ENCODE measurements at places on chromosomes 3 and 15. TPM values are rescaled to one million over a fixed set of nuclear protein-coding genes. Genes with fewer than 3 reads are reported as not detected.

Gene THPO
- polyA plus RNA-seq, result 0.60 TPM

Gene WDR93
- 0.16 TPM for polyA plus RNA-seq

Gene RLBP1
- polyA plus RNA-seq, result not detected

Gene NR2E3
- 0.06 TPM for polyA plus RNA-seq

Gene ZMYND10
- polyA plus RNA-seq, result 0.62 TPM

Gene TMEM44
- 8.0 TPM for polyA plus RNA-seq

Gene KLHL25
- 7.6 TPM for polyA plus RNA-seq

Gene SERF2
- 1,227 TPM for polyA plus RNA-seq

Gene NR1I2
- polyA plus RNA-seq, result 0.11 TPM

Gene NR2F2
- 66.2 TPM for polyA plus RNA-seq

Gene VEPH1
- polyA plus RNA-seq, result 0.37 TPM

Gene ISG20
- polyA plus RNA-seq, result 9.1 TPM

Gene RTP3
- polyA plus RNA-seq, result not detected

Gene GCSAM
- 0.43 TPM for polyA plus RNA-seq

Gene GPR62
- polyA plus RNA-seq, result 0.32 TPM

Gene CTXN2
- 0.06 TPM for polyA plus RNA-seq

Gene UBL7
- polyA plus RNA-seq, result 52.4 TPM

Gene RARRES1
- 67.0 TPM for polyA plus RNA-seq

Gene SUSD5
- 2.2 TPM for polyA plus RNA-seq
